Germinal center (tissue), 1 donor: ENCODE measurements at places on chromosomes 16 and 17.

DNA sequence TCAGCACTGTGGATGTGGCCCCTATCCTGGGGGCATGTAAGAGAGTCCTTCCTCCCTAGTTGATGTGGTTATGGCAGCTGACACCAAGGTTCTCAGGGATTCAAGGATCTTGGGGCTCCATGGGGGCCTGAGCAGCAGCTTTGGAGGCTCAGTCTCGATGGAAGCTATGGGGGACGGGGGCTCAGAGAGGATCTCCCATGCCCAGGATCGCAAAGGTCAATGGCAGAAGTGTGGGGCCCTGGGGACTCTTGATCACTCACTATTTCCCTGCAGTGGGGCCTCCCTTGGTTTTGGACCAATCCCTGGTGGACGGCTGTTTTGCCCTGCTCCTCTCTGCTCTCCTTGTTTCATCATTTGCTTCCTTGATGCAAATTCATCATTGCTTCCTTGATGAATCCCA, 885.9 kb downstream of the CDH8 start:
- DNase-seq = no peak

- DNase-seq = peak; percentile 47
Measured at GRCh38 chr16:73956587-73957494, 339.8 kb upstream of the PSMD7 start.

GRCh38 chr16:7270823-7271222, 61.8 kb upstream of the RBFOX1 start:
- no peak for DNase-seq

DNA sequence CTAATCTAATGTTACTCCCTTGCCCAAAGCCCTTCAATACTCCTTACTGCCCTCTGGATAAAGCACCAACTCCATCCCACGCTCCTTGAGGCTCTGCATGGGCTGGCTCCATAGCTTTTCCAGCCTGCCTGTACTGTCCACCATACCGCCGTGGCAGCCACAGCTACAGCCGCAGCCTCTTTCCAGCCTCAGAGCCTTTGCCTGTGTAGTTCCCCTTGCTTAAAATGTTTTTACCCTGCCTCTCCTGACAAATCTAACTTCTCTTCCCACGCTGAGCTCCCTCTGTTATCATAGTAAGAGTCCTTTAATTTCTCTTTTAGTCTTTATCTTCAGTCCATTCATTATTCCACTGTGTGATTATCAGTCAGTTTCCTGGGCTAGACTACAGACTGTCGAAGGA, 22.0 kb downstream of the TEX14 start:
- DNase-seq = no peak

GRCh38 chr17:71102777-71103176, 933.4 kb downstream of the KCNJ2 start:
- DNase-seq = no peak

GRCh38 chr16:87671221-87671620, 68.9 kb downstream of the JPH3 start:
- no peak for DNase-seq

- no peak for DNase-seq
Measured at GRCh38 chr17:42818379-42818778, 5.7 kb downstream of the BECN1 start.

DNA sequence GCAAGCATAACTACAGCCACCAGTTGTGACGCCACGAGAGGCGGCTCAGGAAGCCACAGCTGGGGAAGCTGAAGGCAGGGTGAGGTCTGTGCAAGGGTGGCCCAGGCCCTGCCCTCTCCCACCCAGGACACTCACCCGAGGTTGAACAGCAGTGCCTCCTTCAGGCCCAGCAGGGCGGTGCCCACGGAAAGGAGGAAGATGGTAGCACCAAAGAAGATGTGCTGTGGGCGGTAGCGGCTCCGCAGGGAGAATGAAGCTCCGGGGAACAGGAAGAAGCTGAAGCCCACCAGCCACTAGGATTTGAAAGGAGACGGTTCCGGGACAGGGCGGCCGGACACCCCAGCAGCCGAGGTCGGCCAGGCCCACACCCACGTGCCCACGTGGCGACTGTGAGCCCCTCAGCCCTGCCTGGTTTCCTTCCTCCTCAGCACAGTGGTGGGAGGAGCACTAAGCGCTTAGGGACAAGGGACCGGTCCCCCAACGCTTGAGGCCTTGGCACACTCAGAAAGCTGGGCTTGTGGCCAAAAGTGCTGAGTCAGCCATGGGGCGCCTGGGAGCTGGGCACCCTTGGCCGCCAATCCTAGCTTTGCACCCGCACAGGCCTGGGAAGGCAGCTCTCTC, 11.0 kb downstream of the CYB561 start:
- no peak for DNase-seq

DNA sequence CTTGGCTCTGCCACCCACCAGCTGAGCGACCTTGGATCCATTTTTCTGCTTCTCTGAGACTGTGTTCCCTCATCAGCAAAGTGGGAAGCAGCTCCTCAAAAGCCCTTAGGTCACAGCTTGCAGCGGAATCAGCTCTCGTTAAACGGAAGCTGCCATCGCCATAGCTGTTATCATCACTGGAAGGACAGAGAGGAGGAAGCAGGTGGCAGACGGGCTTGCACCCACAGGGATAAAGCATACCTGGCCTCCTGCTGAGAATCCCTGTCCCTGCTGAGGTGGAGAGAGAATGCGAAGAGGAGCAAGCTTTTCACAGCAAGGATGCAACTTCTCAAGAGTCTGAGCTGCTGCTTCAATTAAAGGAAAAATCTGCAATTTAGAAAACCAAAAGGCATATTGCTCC, 106.6 kb downstream of the CLEC16A start:
- no peak for DNase-seq

DNA sequence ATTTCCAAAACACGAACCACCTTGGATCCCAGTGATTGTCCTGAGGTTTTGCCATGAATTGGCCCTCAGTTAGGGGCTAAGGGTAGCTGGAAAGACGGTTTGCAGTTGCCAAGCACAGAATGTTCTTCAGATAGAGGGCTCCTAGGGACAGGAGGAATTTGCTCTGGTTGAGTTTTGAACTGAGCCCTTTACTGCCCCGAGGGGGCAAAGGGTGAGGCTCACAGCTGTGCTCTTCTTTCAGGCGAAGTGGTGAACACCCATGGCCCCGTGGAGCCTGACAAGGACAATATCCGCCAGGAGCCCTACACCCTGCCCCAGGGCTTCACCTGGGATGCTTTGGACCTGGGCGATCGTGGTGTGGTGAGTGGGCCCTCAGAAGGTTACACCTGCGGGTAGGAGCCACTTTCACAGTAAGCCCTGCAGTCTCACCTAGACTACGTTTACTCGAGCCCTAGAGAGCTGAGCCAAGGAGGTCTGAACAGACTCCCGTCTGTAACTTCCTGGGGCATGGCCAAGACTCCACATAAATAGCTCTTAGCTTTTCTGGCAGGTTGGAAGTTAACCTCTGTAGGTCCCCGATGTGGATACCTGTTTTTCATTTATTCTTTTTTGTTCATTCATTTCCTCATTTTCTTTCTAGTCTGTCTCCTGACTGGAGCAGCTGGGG, 32.5 kb downstream of the NMT1 start:
- no peak for DNase-seq

- DNase-seq = no peak
Measured at GRCh38 chr17:77596491-77597417, 361.7 kb upstream of the TNRC6C start.

- DNase-seq = no peak
Measured at GRCh38 chr16:68406458-68407152, 41.7 kb downstream of the SMPD3 start.

GRCh38 chr16:57801809-57802340, 416 bp downstream of the KIFC3 start:
- DNase-seq = no peak

DNA sequence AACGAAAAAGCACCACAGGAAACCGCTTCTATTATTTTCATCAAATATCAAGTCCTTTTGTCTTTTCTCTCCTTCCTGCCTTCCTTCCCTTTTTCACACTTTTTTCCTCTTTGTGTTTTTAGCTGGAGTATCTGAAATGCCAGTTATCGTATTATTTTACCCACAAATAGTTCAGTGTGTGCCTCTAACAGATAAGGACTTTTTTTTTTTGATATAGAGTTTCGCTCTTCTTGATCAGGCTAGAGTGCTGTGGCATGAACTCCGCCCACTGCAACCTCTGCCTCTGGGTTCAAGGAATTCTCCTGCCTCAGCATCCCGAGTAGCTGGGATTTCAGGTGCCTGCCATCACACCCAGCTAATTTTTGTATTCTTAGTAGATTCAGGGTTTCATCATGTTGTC, 10.7 kb downstream of the DNAAF1 start:
- DNase-seq = no peak

GRCh38 chr17:78041386-78042179, 83.1 kb downstream of the TNRC6C start:
- DNase-seq = no peak

DNA sequence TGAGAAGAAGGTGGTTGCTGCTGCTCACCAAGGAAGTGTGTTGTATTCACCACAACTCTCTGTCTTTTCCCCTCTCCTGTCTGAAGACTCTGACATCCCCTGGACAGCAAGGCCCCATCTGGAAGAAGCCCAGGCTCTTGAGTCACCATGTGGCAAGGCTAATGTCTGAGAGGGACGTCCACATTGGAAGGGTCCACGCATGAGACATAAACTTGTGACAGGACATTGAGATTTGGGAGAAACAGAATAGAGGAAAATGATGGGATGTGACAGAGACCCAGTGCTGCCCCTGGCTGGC, 176.5 kb downstream of the IRF8 start:
- DNase-seq = no peak
